NK-92 treated with Interleukin-12 subunit alpha and Interleukin-12 subunit beta, amount 100 ng/mL, for 24 hours (cell line): ENCODE measurements at places on chromosomes 2 and 18.

GRCh38 chr2:159045545-159046454 is 77.4 kb downstream of the TANC1 start:
- DNase-seq: no peak

DNA sequence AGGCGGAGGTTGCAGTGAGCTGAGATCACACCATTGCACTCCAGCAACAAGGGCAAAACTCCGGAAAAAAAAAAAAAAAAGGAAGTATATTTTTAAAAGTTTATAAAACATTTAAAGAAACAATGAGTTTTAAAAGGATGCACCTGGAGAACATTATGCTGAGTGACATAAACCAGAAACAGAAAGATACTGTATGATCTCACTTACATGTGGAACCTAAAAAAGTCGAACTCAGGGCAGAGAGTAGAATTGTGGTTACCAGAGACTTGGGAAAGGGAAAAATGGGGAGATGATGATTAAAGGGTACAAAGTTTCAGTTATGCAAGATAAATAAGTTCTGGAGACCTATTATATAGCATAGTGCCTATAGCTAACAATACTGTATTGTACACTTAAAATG is 52.8 kb upstream of the RTN4 start:
- DNase-seq: no peak

DNA sequence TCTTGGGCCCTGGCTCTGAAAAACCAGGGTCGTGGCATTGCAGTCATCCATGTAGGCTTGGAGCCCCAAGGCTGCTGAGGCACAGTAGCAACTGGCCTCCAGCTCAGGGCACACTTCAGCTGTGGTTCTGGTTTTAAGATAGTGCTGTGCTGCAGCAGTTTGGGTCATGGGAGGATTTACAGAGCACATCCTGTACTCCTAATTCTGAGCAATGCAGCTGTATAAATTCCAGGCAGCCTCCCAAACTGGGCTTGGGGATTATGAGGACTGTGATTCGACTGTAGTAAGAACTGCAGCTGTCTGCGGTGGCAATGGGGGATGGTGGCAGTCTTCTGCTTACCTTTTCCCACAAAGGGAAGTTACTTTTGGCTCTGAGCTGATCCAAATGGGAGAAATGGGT is 536.3 kb upstream of the GCFC2 start:
- no peak for DNase-seq

DNA sequence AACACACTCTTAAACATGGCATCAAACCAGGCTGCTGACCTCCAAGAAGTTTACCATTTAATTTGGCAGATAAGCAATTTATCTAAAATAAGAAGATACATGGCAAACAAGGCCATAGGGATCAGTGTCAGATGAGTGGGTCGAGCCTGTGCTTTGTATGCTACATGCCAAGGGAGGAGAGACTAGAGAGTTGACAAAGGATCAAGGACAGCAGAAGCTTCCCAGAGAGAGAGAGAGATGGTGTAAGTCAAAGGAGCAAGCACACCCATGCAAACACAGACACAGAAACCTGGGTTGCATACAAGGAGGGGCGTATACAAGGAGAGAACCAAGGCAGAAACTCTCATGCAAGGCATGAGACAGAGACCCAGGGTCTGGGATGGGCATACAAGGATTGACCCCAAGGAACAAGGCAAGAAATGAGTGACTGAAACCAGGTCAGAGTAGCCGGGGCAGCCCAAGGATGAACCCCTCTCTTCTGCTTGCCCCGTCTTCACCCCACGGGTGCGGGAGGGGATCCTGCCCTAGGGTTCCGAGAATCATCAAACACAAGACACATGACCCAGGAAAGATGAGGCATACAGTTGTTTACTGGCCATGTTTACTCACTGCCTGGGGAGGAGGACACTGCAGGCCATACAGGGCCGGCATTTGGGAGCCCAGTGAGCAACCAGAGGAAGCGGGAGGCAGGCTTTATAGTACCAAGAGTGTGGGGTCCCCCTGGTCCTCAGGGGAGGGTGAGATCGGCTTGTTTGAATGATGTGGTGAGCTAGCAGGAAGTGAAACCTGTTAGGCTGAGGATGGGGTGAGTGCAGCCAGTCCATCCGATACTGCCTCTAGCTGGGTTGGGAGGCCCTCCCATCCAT is 529.2 kb upstream of the ID2 start:
- no peak for DNase-seq

GRCh38 chr18:39523281-39523680 is 1957.7 kb upstream of the CELF4 start:
- no peak for DNase-seq

DNA sequence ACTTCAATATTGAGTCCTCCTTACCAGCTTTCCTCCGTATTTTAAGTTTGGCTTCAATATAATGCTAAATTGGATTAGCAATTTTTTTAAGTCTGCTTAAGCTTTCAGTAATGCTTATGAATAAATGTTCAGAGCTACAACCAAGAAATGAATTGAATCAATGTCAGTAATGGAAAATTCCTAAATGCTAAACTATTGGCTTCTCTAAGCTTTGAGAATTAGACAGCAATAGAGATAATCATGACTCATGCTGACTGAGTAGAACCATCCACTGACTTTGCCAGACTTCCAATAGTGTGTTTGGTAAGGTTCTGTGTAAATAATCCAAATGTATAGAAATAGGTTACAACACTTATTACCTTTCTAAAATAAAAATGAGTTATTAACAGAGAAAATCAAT is 8.9 kb upstream of the PDE1A start:
- no peak for DNase-seq

DNA sequence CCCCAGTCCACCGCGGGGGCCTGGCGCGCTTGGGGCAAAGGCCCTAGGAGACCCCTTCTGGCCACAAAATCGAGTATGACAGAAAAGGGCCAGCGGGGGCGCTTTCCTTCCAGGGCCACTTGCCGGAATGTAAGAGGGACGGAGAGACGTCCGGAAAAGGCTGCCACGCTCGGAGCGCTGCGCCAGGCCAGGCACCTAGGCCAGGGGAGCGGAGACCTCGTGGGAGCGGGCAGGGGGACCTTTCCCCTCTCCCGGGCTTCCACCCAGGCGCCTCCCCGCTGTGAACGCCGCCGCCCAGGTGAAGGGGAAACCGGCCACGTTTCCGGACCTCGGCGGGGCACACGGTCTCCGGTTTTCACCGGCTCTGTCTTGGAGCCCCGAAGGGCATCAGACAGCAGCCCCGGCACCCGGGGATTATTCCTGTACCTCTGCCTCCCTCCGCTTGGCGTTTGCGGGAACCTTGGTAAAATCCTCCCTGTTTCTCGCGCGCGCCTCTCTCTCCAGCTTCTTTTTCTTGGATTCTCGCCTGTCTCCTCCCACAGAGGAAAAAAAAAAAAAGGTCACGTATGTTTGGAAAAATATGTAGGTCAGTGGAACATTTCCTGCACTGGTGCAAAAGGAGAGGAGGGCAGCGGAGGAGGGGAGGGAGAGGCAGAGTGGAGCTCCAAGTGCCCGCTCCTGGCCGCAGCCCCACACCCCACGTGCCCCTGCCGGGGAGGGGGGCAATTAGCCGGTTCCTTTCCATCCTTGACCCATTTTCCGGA is 1.2 kb upstream of the NPAS2 start:
- no peak for DNase-seq
